ENCODE measurements at places on chromosomes 2 and 18. TPM values are rescaled to one million over a fixed set of nuclear protein-coding genes. Genes with fewer than 3 reads are reported as not detected.

GRCh38 chr18:70491734-70492348 is 203.0 kb downstream of the SOCS6 start:
- no peaks in the 10 kb centered on the region for H3K27me3 ChIP-seq
- no peak overlapping the region for H3K27ac ChIP-seq
- peak; percentile 47 for DNase-seq
- no peak overlapping the region for H3K4me3 ChIP-seq

ORC4 gene
- 25.2 TPM for polyA plus RNA-seq

KATNAL2 gene
- polyA plus RNA-seq = 0.80 TPM

DNA sequence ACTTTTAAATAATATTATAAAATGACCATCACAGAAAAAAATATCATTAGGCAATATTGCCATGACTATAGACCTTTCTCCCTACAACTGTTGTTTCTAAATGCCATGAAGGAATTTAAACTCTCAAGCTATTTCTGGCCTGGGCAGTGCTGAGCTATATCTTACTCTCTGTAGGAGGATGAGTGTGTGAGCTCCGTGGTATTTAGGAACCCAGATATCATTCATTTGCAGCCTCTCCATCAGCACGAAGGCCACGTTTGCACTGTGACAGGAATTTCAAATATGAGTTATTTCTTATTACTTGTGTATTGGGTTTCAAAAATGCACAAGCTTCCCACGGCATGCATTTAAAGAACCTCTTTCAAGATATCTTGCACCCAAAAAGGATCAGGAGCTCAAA is 35.0 kb upstream of the SOX11 start:
- no peaks in the 10 kb centered on the region for H3K36me3 ChIP-seq
- H3K27ac ChIP-seq = no peak overlapping the region
- H3K27me3 ChIP-seq = no peaks in the 10 kb centered on the region
- H3K4me1 ChIP-seq = no peaks in the 10 kb centered on the region

GRCh38 chr2:598058-598802 is 79.0 kb downstream of the TMEM18 start:
- H3K36me3 ChIP-seq = no peaks in the 10 kb centered on the region
- DNase-seq = no peak
- H3K27ac ChIP-seq = no peak overlapping the region
- H3K4me1 ChIP-seq = no peaks in the 10 kb centered on the region
- H3K27me3 ChIP-seq = no peaks in the 10 kb centered on the region

DNA sequence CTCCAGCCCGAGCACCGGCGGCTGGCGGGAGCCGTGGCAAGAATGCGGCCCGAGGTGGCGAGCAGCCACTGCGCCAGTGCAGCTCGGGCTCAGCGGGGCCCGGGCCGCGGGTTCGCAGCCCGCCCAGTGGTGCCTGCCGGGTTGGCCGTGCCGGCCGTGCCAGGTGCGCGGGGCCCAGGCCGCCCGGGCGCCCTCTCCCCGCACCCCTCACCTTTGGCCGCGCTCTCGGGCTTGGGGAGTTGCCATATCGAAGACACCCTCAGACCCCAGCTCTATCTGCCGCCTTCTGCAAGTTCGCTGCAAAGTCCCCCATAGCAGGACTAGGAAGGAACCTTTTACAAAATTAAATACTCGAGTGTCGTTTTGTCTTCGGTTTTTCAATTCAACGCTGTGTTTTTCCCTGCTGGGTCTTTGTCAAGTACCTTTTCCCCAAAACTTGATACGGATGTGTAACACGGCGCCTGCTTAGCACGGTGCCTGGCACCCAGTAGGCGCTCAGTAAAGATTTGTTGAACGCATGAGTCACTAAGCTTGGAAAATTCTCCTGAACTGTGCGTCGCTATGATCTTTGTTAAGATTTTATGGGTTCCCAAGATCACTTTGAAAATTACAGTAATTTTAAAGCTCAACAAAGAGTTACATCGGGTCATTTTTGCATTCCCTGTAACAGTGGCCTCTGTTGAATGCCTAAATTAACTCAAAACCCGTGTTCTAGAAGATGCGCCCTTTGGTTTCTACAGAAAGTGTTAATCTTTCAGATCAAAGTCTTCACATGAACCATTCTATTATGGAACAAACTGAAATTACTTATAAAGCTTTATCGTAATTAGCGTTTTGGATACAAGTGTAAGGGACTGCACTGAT is 750 bp downstream of the STRADB start:
- peak overlapping the region; percentile 91 for H3K4me3 ChIP-seq
- H3K4me1 ChIP-seq = peaks cover 7% of the 10 kb centered on the region
- peak overlapping the region; percentile 62 for H3K27ac ChIP-seq
- H3K36me3 ChIP-seq = no peaks in the 10 kb centered on the region
- DNase-seq = peak; percentile 4

CCDC142 gene
- polyA plus RNA-seq = 13.5 TPM

GRCh38 chr2:228092056-228092455 is 89.4 kb downstream of the SPHKAP start:
- no peaks in the 10 kb centered on the region for H3K36me3 ChIP-seq
- DNase-seq = no peak
- no peak overlapping the region for H3K27ac ChIP-seq
- no peak overlapping the region for H3K4me3 ChIP-seq
- no peaks in the 10 kb centered on the region for H3K4me1 ChIP-seq

COMMD1 gene
- polyA plus RNA-seq = 54.3 TPM

- peaks cover 34% of the 10 kb centered on the region for H3K27me3 ChIP-seq
- H3K36me3 ChIP-seq = no peaks in the 10 kb centered on the region
- no peak overlapping the region for H3K27ac ChIP-seq
- H3K4me1 ChIP-seq = no peaks in the 10 kb centered on the region
- H3K4me3 ChIP-seq = no peak overlapping the region
- no peak for DNase-seq
Observed at GRCh38 chr18:2857491-2858131, 10.8 kb downstream of the EMILIN2 start.

DNA sequence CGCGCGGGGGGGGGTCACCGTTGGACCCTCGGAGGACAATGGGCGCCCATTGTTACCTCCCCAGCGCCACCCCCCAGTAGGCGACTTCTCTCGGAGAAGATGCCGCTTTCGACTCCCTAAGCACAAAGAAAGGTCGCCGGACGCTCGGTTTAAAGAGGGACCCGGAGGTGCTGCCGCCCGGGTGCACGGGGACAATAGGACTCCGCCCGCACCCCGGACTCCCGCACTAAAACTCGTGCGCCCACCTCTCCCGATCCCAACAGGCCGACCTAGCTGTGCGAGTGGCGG is 318 bp upstream of the CDC42EP3 start:
- peaks cover 48% of the 10 kb centered on the region for H3K4me1 ChIP-seq
- H3K27me3 ChIP-seq = no peaks in the 10 kb centered on the region
- peak overlapping the region; percentile 59 for H3K4me3 ChIP-seq
- H3K27ac ChIP-seq = peak overlapping the region; percentile 75
- peaks cover 2% of the 10 kb centered on the region for H3K36me3 ChIP-seq

GRCh38 chr2:180781276-180781675 is 199.1 kb upstream of the UBE2E3 start:
- DNase-seq = no peak
- no peaks in the 10 kb centered on the region for H3K4me1 ChIP-seq
- no peak overlapping the region for H3K4me3 ChIP-seq
- H3K27ac ChIP-seq = no peak overlapping the region
- no peaks in the 10 kb centered on the region for H3K36me3 ChIP-seq

DNA sequence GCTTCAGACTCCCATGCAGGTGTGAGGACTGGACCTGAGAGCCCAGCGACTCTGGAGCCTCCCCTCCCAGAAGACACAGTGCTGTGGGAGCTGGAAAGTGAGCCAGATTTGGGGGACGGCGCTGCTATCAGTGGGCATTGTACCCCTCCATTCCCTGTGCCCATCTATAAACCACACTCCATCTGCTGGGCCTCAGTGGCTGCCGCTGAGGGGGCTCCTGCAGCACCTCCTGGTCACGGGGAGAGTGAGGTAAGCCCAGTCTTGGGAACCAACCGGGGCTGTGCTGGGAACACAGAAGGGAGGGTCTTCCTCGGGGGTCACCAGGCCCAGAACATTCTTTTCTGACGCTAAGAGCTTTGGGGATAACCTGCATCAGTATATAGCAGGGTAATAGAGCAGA is 9.5 kb downstream of the PSD4 start:
- H3K27ac ChIP-seq = no peak overlapping the region
- no peaks in the 10 kb centered on the region for H3K36me3 ChIP-seq
- no peaks in the 10 kb centered on the region for H3K27me3 ChIP-seq
- H3K4me1 ChIP-seq = no peaks in the 10 kb centered on the region

ACMSD gene
- polyA plus RNA-seq = not detected

GRCh38 chr2:118974103-118974993 is 32.4 kb downstream of the MARCO start:
- no peak overlapping the region for H3K27ac ChIP-seq
- H3K27me3 ChIP-seq = no peaks in the 10 kb centered on the region
- DNase-seq = no peak
- H3K36me3 ChIP-seq = no peaks in the 10 kb centered on the region
- no peak overlapping the region for H3K4me3 ChIP-seq

CD8B gene
- not detected for polyA plus RNA-seq

FAP gene
- polyA plus RNA-seq = 1.1 TPM

HOXD13 gene
- polyA plus RNA-seq = not detected

GRCh38 chr2:216733046-216733445 is 37.7 kb upstream of the IGFBP5 start:
- no peaks in the 10 kb centered on the region for H3K36me3 ChIP-seq
- DNase-seq = no peak
- no peak overlapping the region for H3K27ac ChIP-seq
- H3K4me1 ChIP-seq = no peaks in the 10 kb centered on the region
- H3K27me3 ChIP-seq = no peaks in the 10 kb centered on the region
- no peak overlapping the region for H3K4me3 ChIP-seq

- no peak overlapping the region for H3K27ac ChIP-seq
- H3K27me3 ChIP-seq = no peaks in the 10 kb centered on the region
- DNase-seq = no peak
- H3K4me1 ChIP-seq = no peaks in the 10 kb centered on the region
Observed at GRCh38 chr2:226766352-226767055, 33.1 kb downstream of the IRS1 start.

GRCh38 chr18:55635439-55635838 is 47.4 kb upstream of the TCF4 start:
- H3K4me3 ChIP-seq = no peak overlapping the region
- no peak overlapping the region for H3K27ac ChIP-seq
- DNase-seq = no peak
- H3K4me1 ChIP-seq = no peaks in the 10 kb centered on the region
- no peaks in the 10 kb centered on the region for H3K27me3 ChIP-seq

DNA sequence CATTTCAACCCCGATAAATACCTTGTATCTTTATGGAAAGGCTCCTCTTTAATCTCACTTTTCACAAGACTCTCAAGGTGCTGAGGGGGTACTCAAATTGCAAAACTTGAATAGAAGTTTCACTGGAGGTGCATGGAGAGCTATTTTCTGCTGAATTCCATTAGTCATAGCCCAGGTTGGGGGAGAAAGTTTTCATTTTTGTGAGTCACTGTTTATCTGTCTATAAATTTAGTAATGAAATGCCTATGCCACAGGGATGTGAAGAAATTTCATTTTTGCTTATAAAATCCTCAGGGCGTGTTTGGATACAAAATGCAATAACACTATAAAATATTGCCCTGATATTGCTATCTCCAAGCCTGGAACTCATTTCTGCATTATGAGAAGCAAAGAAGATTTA is 346.3 kb downstream of the LRATD1 start:
- no peak overlapping the region for H3K27ac ChIP-seq
- H3K36me3 ChIP-seq = no peaks in the 10 kb centered on the region
- H3K4me3 ChIP-seq = no peak overlapping the region
- DNase-seq = no peak

NAT8 gene
- 0.19 TPM for polyA plus RNA-seq

DNA sequence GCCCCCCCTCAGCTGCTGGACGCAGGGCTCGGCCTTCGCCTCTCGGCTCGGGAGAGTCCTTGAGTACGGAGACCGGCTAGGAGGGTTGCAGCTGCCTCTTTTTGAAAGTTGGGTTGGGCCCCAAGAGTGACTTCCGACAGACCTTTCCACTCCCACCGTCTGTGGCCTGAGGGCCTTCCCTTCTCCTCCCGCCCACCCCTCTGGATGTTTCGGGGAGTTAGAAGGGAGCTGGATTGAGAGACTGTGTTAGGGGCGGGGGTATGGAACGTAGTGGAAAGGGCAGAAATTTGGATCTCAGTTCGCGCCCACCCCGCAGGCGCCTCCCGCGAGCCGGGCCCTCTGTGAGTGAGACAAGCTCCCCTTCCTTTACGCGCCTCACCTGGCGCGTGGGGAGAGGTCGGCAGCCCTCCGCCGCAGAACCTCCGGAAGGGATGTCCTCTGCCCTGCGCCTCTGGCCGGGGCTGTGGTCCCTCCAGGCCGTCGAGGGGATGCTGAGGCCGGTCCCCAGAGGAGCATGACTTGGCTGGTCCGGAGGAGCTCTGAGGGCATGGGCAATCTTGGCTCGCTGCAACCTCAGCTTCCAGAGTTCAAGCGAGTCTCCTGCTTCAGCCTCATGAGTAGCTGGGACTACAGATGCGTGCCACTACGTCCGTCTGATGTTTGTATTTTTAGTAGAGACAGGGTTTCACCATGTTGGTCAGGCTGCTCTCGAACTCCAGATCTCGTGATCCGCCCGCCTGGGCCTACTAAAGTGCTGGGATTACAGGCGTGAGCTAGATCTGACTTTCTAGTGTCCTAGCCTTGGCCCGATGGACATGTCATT is 15.9 kb downstream of the C2orf74 start:
- H3K27me3 ChIP-seq = no peaks in the 10 kb centered on the region
- peaks cover 7% of the 10 kb centered on the region for H3K36me3 ChIP-seq
- DNase-seq = peak; percentile 36
- H3K4me1 ChIP-seq = peaks cover 32% of the 10 kb centered on the region
- peak overlapping the region; percentile 54 for H3K4me3 ChIP-seq
- peak overlapping the region; percentile 71 for H3K27ac ChIP-seq

GRCh38 chr2:198100346-198100745 is 296.0 kb downstream of the PLCL1 start:
- no peak for DNase-seq
- H3K4me1 ChIP-seq = no peaks in the 10 kb centered on the region
- no peak overlapping the region for H3K4me3 ChIP-seq
- no peaks in the 10 kb centered on the region for H3K27me3 ChIP-seq
- no peak overlapping the region for H3K27ac ChIP-seq

DNA sequence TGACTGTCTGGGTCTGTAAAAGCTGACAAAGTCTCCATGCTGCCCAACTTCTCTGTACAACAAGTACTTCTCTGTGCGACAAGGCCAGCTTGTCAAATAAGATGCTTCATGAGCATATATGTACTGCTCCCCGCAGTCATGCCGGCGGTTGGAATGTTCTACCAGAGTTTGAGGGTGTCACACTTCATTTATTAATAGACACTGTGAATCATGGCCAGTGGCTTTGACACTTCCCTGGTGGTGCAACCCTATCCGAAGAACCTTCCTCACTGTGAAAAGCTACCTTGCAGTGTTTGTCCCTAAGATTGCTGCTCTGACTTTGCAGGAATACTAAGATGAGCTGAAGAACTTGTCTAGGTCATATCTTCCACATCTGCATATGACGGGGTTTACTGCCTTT is 120.9 kb upstream of the NRP2 start:
- H3K4me1 ChIP-seq = no peaks in the 10 kb centered on the region
- no peak overlapping the region for H3K4me3 ChIP-seq
- H3K27ac ChIP-seq = no peak overlapping the region
- H3K27me3 ChIP-seq = no peaks in the 10 kb centered on the region

Measured in endothelial cell of umbilical vein (primary cell).